ENCODE measurements at places on chromosomes 7 and 10. TPM values are rescaled to one million over a fixed set of nuclear protein-coding genes. Genes with fewer than 3 reads are reported as not detected.

DNA sequence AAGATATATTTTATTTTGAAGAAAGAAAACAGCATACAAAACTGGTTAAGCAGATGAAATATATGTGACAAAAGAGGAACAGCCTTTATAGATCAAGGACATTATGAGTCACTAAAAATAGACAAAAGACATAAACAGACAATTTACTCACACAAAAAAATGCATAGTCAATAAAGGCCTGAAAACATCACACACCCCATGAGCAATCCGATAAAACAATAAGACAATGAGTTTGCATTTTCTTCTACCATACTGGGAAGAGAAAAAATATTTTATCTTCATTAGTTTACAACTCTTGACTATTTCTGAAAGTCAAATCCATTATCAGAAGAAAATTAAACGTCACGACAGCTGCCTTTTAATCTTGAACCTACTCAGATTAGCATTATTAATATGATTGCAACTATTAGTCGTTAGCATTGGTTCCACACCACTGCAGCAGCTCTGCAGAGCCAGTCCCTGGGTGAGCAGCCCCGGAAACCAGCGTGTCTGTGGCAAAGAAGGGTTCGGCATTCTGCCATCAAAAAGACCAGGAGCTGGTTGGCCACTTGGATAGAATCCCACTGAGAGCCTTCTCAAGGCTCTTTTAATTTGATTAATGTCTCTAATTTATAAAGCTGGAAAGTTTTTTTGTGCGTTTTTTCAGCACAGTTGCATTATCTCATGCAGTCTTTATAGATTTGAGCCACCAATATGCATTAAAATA lies 305.4 kb upstream of the SHH start:
- no peaks in the 10 kb centered on the region for H3K4me1 ChIP-seq
- H3K27me3 ChIP-seq = no peaks in the 10 kb centered on the region

RBP3 gene
- not detected for total RNA-seq

CDH23 gene
- total RNA-seq = 4.1 TPM

DNA sequence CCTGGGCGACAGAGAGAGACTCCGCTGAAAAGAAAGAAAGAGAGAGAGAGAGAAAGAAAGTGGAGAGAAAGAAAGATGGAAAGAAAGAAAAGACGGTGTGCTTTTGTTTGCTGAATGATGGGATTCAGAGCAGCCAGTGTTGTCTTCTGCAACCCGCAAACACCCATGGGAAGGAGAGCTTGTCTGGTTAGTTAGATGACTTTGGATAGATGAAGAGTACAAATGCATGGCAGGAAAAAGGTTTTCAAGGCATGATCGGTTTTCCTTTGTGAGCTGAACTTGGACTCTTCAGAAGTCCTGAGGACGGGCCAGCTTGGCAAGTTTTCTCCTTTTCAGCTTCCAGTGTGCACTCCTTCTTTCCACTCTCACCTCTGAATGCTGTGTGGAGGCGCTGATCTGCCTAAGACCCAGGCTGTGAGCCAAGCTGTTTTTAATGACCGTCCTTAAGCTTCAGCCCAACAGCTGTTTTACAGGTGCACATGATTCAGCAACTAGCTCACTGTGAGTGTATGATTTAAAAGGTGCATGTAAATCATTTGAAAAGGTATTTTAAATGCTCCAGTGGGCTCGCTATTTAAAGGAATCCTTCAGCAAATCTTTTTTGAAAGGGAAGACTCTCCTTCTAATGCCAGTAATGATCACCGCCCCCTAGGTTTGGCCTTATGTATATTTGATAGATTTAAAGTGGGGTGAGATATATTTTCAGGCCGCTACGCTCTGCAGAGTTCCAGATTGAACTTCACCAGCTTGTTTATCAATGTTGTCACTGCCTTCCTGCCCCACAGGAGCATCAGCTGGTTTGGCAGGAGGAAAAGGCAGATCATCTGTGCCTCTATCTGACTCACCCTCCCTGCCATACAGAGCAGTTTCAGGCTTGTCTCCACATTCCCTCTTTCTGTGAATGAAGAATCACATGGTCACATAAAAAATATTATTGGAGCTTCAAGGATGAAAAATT lies 115.0 kb downstream of the PLXDC2 start:
- H3K4me3 ChIP-seq = no peak overlapping the region
- DNase-seq = no peak
- H3K27ac ChIP-seq = peak overlapping the region; percentile 57
- peaks cover 22% of the 10 kb centered on the region for H3K4me1 ChIP-seq
- H3K36me3 ChIP-seq = no peaks in the 10 kb centered on the region

MSMB gene
- not detected for total RNA-seq

DNA sequence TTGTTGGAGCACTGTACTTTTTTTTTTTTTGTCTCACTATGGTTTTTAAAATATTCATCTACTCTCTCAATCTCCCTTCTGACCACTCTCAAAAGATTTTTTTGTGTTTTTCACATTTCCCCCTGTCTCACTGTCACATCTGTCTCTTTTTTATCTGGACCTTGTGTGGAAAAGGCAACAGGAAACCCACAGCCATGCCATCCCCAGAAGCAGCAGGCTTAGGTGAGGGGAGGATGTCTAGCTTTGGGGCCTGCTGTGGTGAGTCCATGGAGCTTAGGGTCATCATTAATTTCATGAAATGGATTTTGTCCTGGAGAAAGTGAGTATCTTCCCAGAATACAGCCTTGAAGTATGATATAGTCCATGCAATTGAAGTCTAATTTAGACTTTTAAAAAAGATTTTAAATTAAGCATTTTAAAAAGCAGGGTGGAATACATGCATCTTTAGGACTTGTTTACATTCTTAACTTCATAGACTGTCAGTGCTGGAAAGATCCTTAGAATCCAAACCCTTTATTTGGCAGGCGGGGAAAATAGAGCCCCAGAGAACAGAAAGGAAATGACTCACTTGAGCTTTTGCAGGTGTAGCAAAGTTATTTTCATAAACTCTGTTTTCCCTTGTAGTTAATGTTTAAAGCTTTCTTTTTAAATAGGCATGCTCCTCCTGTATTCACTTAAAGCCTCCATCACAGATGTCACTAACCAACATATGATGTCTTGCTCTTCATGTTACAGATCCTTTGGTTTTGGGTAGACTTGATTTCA lies 25.1 kb downstream of the MINDY4 start:
- H3K4me1 ChIP-seq = peaks cover 8% of the 10 kb centered on the region
- H3K36me3 ChIP-seq = no peaks in the 10 kb centered on the region
- no peaks in the 10 kb centered on the region for H3K27me3 ChIP-seq
- H3K4me3 ChIP-seq = no peak overlapping the region
- no peak for DNase-seq
- H3K27ac ChIP-seq = no peak overlapping the region

GRCh38 chr7:51279391-51280023 lies 37.1 kb downstream of the COBL start:
- no peak overlapping the region for H3K27ac ChIP-seq
- H3K4me3 ChIP-seq = no peak overlapping the region
- DNase-seq = no peak
- H3K4me1 ChIP-seq = peaks cover 17% of the 10 kb centered on the region
- no peaks in the 10 kb centered on the region for H3K36me3 ChIP-seq

All from liver (tissue), 10 donors.